Stimulated activated CD8-positive, alpha-beta memory T cell treated with anti-CD3 and anti-CD28 coated beads, Interleukin-12 subunit alpha, Interleukin-12 subunit beta, amount 100 ng/mL, for 4 hours (primary cell): ENCODE measurements at places on chromosomes 5 and 9.

DNA sequence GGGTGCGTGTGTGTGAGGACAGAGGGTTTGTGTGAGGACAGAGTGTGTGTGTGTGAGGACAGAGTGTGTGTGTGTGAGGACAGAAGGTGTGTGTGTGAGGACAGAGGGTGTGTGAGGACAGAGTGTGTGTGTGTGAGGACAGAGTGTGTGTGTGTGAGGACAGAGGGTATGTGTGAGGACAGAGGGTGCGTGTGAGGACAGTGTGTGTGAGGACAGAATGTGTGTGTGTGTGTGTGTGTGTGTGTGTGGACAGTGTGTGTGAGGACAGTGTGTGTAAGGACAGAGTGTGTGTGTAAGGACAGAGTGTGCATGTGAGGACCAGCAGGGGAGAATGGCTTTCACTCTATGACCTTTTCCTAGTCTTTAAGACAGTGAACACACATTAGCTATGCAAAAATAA lies 63.1 kb upstream of the UBAC1 start:
- DNase-seq = no peak

DNA sequence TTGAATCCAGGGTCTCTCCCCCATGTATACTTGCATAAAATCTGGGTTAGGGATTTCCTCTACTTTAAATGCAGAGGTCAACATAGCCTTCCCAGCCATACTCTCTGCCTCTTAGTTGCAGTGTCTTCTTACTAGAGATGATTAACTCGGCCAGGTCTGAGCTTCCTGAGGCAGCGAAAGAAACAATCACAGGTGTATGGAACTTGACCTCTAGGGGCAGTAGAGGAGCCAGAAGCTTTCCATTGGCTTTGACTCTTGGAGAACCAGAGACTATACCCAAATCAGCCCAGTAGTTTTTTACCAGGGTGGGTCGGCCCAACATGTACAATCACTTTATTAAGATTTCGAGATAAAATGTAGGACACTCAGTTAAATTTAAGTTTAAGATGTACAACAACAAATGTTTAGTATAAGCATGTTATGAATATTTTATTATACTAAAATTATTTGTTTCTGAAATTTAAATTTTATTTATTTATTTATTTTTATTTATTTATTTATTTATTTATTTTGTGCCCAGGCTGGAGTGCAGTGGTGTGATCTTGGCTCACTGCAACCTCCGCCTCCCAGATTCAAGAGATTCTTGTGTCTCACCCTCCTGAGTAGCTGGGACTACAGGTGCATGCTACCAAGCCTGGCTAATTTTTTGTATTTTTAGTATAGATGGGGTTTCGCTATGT lies 48.0 kb upstream of the DMRT3 start:
- DNase-seq = no peak

DNA sequence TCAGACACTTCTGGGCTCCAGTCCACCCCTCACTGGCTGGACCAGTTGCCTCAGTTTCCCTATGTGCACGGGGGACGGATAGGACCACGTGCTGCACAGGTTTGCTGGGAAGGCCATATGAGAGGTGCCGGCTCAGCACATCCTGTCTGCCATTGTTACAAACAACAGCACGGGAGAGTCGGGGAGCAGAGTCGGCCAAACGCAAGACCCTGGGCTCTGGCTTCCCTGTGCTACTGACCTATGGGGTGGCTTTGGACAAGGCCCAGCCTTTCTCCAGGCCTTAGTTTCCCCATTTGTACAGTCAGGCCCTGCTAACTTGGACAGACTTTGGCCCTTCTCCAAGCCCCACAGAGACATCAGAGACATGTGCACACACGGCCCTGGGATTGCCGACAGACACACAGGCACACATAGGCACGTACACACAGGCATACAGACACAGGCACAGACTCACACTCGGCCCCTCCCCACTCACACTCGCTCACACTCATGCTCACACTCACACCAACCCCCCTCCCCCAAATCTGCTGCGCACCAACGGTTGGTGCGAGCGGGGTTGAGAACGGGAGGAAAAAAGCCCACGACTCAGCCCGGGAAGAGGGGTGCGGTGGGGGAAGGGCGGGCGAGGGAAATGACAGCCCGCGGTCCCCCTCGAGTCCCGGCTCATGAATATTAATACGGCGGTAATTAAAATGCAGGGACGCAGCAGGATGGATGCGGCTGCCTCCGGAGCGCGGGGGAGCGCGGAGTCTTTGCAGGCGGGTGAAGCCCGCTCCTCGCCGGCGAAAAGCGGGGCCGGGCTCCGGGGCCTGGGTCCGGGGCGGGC lies 133.0 kb downstream of the C9orf50 start:
- DNase-seq = no peak

- no peak for DNase-seq
Measured at GRCh38 chr5:9776525-9776924, 146.4 kb upstream of the TAS2R1 start.

DNA sequence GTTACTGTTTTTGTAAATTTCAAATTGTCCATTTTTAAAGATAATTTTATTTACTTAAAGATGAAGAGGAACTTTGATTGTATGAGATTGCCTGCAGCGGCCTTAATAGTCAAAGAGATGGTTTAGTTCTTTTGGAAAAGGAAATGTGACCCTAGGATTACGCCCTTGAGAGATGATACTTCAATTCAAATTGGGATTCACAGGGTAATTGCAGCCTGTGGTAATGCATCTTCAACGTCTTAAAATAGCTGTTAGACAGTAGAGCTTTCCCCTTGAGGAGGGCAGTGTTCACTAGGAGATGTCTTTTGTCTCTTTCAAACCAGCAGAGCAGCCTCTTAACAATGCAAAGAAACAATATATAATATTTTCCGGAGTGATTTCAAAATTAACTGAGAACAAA lies 127.1 kb downstream of the TAF11L14 start:
- no peak for DNase-seq

DNA sequence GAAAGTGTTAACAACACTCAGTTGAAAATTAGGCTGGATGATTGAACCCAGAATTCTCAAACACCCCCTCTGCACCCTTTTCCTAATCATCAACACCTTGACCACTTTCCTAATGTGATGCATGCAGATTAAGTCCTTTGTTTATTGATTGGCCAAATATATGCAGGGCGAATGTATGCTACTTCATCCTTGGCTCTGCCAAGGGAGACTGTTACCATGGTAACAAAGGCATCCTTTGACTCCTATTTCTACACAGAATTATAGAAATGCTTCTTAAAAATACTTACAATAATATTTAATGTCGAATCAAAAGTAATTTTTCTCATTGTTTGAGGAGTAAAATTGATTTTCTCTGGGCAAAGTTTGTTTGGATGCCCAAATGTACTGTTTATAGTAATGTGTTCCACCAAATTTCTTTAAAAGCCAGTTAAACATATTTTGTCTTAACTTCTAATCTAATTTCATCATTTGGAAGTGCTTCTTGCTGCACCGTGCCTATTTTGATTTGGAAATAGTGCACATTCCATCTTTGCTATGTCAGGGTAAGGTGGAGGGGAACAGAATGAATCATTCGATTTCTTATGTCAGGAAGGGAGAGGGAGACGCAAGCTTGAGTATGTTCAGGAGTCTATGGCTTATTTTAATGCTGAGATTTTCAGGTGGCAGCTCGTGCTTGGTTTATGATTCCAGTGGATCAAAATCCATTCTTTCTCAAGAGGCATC lies 1384.3 kb upstream of the WWC1 start:
- no peak for DNase-seq

- no peak for DNase-seq
Measured at GRCh38 chr5:172200476-172200875, 6.5 kb downstream of the EFCAB9 start.

GRCh38 chr5:112219000-112219399 lies 200.1 kb downstream of the EPB41L4A start:
- no peak for DNase-seq

DNA sequence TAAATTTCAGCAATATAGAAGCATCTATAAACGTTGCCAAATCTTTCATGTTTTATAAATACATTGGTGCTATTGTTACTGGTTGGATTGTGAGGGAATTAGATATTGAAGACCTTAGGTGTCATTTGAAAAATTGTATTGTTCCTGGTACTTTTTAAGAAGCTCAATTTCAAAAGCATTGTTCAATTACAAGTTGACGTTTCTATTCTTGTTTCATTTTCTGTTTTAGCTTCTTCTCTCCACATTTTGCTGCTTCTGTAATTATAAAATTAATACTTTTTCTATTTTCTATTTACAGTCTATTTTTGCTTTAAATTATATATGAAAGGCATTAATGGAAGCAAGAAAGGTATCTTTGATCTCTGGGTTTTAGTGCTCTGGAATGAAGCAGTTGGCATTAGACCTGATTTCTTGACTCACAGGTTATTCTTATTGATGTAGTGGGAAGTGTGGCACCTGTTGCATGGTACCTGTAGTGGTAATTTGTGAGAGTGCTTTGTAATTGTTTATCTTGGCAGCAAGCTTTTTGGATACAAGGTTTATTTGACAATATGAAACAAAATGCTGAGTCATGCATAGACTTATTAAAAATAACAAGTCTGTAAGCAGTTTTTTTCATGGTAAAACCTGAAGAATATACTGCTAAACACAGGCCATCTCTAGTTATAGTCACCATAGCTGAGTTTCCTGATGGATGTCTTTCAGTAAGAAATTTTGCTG lies 13.2 kb downstream of the MACIR start:
- DNase-seq = no peak

GRCh38 chr5:136106351-136107031 lies 26.2 kb upstream of the SMAD5 start:
- no peak for DNase-seq

DNA sequence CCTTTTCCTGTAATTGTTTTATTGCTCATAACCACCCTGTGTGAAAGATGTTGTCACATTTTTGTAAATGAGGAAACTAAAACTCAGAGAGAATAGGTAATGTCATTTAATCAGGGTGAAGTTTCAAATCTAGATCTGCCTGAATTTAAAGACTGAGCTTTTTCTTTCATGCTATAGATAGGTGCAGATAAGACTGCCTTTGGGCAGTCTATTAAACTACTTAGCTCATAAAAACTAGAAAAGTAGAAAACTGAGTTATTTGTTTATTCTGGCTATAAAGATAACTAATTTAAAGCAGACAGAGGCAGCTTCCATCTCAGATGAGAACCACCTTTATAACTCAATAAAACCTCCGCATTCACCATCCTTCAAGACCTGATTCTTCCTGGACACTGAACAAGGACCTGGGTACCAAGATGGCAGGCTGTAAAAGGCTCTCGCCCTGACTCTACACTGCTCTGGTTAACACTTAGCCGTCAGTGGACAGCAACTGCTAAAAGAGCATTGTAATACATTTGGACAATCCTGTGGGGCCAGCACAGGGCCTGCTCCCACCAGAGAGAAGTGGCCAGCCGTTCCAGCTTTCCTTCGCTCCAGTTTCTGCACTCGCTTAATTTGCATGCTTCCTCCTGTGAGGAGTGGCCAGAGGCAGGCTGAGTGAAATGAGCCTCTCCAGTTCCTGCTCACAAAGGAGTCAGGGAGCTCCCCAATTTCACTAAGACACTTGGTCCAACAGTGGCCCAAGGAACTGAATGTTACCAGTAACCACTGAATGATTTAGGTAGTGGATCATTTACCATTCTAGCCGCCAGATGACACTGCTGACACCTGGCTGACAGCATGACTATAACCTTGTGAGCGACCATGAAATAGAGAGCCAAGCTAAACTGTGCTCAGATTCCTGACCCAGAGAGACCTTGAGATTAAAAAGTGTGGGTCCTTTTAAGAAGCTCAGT lies 566.4 kb downstream of the EFNA5 start:
- DNase-seq = no peak

GRCh38 chr9:134396258-134396742 lies 70.0 kb downstream of the RXRA start:
- peak; percentile 33 for DNase-seq

DNA sequence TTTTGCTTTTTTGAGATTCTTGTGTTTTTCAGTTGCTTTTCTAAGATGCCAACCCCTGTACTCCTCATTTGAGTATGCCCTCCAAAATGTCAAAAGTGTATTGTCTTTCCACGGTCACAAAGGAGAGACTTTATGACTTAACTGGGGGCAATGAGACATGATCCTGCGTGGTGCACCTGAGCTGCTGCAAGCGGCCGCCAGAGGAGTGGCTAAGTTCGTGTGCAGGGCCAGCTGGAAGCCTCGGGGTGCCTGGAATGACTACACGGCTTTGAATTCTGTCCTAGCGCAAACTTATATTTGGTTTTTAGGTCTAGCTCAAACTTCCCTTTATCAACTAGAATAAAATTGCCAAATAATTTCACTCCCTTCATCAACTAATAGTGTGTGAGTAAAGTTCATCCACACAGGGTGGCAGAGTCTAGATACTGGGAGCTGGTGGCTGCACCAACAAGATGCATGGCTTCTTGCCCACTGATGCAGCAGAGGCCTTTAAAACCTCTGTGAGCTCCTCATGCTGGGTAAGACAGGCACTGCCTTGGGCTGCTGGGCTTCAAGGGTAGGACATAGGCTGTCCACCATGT lies 4.7 kb downstream of the GADD45G start:
- no peak for DNase-seq

GRCh38 chr5:22844636-22845035 lies 8.5 kb downstream of the CDH12 start:
- DNase-seq = no peak

GRCh38 chr5:95940758-95941682 lies 20.6 kb downstream of the ELL2 start:
- DNase-seq = no peak

- peak; percentile 47 for DNase-seq
Measured at GRCh38 chr5:95631991-95632675, 12.2 kb downstream of the GPR150 start.

DNA sequence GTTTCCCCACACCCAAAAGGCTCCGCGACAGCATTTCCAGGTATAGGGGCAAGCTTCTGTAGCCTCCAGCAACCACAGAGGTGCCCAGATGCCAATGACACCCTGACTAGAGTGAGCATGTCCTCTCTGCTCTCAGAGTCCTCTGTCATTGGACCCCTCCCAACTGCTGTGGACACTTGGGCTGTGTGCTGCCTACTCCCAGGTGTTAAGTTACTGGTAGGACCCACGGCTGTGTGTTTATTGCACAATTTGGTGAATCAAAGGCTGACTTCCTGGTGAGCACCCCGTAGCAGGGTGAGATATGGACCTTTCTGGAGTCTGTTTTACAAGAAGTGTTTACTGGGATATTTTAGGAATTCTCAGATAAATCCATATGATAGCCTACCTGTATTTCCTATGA lies 36.0 kb downstream of the SH3GL2 start:
- no peak for DNase-seq

DNA sequence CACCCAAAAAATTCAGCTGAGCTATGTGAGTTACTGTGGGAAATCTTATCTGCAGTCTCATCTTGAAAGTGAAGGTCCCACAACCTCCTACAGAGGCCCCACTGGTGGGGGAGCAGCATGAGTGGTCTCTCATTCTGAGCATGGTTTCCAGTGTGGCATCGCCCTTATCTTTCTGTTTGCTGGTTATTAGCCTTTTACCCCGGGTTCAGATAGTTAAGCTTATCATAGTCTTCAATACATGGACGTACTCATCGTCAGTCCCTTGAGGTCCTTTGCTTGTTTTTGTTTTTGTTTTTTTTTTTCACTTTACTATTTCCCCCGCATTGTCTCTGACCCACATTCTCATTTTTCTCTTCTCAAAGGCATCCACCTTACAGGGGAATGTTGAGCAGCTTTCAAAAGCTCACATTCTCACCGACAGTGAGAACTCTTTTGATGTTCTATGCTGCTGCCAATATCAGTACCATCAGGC lies 7.7 kb upstream of the HAVCR2 start:
- DNase-seq = no peak
